NCI-H524 (cell line): ENCODE measurements at places on chromosomes 13 and 19.

DNA sequence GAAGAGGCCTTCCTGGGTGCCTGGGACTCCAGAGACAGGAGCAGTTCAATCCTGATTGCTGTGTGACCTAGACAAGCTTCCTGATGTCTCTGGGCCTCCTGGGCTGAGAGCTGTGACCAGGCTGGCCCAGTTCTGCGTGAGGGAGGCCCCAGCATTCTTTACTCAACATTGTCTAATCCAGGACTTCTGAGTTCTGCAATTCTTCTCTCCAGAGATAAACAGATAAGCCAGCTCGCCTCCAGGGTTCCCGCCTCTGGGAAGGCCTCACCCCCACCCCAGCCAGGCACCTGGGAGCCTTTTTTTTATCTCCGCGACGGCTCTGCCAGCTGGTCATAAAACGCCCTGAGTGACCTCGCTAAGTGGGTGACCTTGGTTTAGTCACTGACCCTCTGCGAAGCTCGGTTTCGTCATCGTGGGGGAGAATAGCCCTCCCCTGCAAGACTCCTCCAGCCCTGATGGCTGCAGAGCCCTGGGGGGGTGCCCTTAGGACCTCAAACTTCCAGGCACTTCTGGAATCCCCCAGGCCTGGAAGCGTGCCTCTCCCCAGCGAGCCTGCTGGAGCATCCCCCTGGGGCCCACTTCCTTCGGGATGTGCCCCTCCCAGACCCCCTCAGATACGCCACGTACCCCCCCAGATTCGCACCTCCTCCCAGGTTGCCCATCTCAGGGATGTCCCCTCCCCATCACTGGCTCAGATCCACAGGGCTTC is 1.9 kb downstream of the SULT2B1 start:
- peak; percentile 17 for DNase-seq

GRCh38 chr13:27928805-27929753 is 9.3 kb downstream of the PDX1 start:
- no peak for DNase-seq

DNA sequence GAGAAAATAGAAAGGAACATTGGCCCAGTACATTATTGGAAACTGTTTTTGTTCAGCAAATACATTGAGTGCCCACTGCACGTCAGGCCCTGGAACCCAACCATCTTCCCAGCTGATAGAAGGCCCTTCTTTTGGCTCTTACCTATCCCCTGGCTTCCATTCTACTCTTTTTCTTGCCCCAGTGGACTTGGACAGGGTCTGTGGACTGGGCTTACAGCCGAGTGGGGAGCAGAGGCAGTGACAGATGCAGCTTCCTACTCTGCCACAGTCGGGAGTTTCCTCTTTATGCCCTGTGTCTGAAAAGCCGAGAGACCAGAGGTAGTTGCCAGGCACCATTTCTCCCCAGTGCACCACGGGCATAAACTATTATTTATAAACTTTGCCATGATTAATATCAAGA is 70.4 kb downstream of the ARHGAP35 start:
- no peak for DNase-seq

DNA sequence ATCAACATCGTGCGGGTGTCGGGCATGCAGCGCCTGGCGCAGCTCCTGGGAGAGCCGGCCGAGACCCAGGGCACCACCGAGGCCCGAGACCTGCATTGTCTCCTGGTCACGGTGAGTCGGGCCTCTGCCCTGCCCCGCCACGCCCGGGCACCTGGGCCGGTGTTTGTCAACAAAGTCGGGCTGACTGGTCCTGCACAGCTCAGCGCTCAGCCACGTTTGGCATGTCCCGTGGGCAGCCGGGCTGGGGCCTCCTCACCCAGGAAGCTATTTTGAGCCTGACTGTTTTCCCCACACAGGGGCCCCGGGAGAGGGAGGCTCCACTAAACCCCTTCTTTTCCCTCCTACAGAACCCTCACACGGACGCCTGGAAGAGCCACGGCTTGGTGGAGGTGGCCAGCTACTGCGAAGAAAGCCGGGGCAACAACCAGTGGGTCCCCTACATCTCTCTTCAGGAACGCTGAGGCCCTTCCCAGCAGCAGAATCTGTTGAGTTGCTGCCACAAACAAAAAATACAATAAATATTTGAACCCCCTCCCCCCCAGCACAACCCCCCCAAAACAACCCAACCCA is 1.3 kb downstream of the GADD45B start:
- no peak for DNase-seq

- DNase-seq, result no peak
Observed at GRCh38 chr13:30847650-30848307, 58.3 kb upstream of the MEDAG start.

GRCh38 chr13:38210928-38211596 is 138.6 kb upstream of the UFM1 start:
- no peak for DNase-seq

DNA sequence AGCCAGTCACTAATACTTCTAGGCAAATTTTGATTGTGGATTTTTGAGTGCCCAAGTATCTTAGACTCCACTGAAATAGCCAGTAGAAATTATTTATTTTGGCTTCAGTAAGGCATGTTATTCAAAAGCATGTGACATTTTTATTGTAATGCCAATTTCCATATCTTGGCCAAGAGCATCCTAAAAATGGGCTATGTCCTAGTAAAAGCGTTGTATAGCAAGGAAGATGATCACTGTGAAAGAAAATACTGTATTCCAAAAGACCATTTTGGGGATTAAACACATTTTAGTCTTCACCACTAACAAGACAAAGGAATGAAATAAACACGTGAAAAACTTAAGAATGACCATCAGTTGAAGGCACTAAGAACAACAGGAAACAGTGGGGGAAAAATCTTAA is 149.1 kb downstream of the NUFIP1 start:
- no peak for DNase-seq

GRCh38 chr13:33101835-33102234 is 85.6 kb downstream of the KL start:
- DNase-seq, result no peak

GRCh38 chr19:15374796-15375440 is 4.7 kb downstream of the AKAP8 start:
- no peak for DNase-seq

- peak; percentile 59 for DNase-seq
Observed at GRCh38 chr13:36919171-36919832, 736 bp downstream of the SMAD9 start.

GRCh38 chr13:49936075-49936967 is at the start of gene SPRYD7:
TSS of gene SPRYD7 (minus strand) at chr13:49936340. CDS start at chr13:49936235, 105 bp downstream.
- DNase-seq, result peak; percentile 96

GRCh38 chr19:52270266-52270885 is 989 bp downstream of the ZNF766 start:
- no peak for DNase-seq

- DNase-seq, result no peak
Observed at GRCh38 chr19:3455960-3456601, 24.2 kb downstream of the SMIM24 start.

- no peak for DNase-seq
Observed at GRCh38 chr19:48250290-48251025, 5.3 kb downstream of the CARD8 start.

GRCh38 chr13:104593693-104594092 is 1527.5 kb upstream of the SLC10A2 start:
- DNase-seq, result no peak

- DNase-seq, result peak; percentile 55
Observed at GRCh38 chr13:51328488-51328887, 11.0 kb upstream of the SERPINE3 start.

- no peak for DNase-seq
Observed at GRCh38 chr19:1510442-1510806, 2.4 kb downstream of the ADAMTSL5 start.

GRCh38 chr19:47113850-47114651 is 475 bp upstream of the ZC3H4 start:
- no peak for DNase-seq

DNA sequence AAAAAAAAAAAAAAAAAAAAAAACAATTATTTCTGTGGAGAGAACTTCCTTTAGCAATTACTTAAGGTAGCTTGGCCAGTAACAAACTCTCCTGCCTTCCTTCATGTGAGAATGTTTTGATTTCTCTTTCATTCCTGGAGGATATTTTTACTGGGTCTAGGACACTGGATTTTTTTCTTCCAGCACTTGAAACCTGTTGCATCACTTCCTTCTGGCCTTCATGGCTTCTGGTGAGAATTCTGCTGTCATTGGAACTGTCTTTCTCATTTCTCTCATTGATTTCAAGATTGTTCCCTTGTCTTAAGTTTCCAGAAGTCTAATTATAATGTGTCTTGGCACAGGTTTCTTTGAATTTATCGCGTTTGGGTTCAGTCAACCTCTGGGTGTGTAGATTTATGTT is 19.3 kb upstream of the RAB20 start:
- no peak for DNase-seq
